ENCODE measurements at places on chromosomes 5 and 9. TPM values are rescaled to one million over a fixed set of nuclear protein-coding genes. Genes with fewer than 3 reads are reported as not detected.

The CDO1 gene
- not detected for total RNA-seq

The ENHO gene
- total RNA-seq, result not detected

DNA sequence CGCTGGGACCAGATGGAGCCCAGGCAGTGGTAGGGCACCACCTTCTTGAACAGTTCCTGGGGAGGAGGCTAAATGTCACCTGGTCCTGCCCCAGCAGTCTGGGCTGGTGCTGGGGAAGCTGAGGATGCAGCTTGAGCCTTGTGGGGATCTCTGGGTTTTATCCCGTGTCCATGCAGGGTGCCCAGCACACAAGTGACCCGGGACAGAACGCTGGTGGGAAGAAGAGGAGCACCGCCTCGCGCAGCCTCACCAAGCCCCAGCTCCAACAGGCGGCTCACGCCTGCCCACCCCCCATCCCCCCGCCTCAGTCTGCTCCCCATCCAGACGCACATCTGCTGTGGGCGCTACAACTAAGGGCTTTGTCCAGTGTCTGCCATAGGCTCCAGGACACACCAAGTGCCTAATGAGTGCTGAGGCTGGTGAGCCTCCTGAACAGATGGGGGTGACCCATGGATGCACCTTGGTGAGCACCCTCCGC is 13.8 kb downstream of the RALGDS start:
- peaks cover 31% of the 10 kb centered on the region for H3K36me3 ChIP-seq
- no peak overlapping the region for H3K27ac ChIP-seq
- H3K4me3 ChIP-seq, result no peak overlapping the region
- peaks cover 3% of the 10 kb centered on the region for H3K4me1 ChIP-seq
- no peaks in the 10 kb centered on the region for H3K27me3 ChIP-seq
- DNase-seq, result no peak

DNA sequence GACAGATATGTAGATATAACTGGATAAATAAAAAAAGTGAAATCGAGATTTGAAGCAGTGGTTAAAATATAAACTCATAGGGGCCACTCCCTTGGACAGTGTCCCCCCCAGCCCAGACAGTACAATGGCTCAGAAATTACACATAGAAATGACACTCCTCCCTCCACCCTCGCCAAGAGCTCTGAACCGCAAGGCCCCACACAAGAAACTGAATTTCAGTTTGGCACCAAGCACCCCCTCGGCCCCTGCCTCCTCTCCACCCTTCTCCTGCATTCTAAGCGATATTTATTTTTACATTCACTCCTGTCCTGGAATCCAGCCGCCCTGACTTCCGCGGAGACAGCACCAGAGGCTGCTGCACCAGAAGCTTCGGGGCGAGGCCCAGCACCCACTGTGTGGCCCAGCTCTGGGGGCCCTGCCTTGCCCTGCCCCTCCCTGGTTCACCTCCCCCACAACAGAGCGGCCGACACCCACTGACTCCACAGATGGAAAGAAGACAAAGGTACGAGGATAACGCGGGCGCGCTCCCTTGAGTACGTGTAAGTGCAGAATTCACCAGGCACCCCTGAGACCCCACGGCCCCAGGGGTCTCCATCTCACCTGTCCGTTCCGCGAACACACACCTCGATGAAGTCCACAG is 11.0 kb downstream of the STC2 start:
- H3K36me3 ChIP-seq, result peaks cover 20% of the 10 kb centered on the region
- no peak overlapping the region for H3K4me3 ChIP-seq
- no peak overlapping the region for H3K27ac ChIP-seq
- H3K27me3 ChIP-seq, result peaks cover 5% of the 10 kb centered on the region

DNA sequence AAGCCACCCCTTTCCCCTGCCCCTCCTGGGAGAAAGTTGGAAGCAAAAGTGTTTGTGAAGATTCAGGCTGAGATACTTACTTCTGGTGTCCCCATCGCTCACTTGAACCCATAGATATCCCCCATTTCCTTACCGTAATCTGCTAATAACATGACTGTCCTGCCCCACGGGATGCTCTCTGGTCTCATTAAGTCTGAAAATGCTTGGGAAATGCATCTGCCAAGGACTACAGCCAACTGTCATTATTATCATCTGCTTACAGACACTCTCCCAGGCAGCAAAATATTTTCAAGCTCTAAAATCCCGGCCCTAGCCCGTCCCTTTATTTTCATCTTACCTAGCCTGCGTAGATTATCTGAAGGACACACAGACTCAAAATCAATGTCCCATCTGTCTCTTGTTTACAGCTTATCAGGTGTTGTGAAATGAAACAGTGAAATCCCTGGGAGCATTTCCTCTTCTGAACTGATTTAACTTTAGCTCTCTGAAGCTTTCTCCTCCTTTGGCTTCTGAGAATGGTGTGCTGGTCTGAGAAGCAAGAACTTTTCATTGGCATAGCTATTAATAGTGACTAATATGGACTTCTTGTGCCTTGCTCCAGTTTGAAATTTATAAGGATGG is 126.9 kb upstream of the OSMR start:
- peaks cover 3% of the 10 kb centered on the region for H3K27me3 ChIP-seq
- no peak for DNase-seq
- H3K36me3 ChIP-seq, result no peaks in the 10 kb centered on the region

- no peaks in the 10 kb centered on the region for H3K36me3 ChIP-seq
- DNase-seq, result no peak
- no peaks in the 10 kb centered on the region for H3K4me1 ChIP-seq
- no peak overlapping the region for H3K4me3 ChIP-seq
- H3K27me3 ChIP-seq, result no peaks in the 10 kb centered on the region
Measured at GRCh38 chr5:19532936-19533335, 455.1 kb downstream of the CDH18 start.

GRCh38 chr5:102511666-102512065 is 12.9 kb upstream of the SLCO6A1 start:
- no peak overlapping the region for H3K27ac ChIP-seq
- H3K27me3 ChIP-seq, result peaks cover 5% of the 10 kb centered on the region

DNA sequence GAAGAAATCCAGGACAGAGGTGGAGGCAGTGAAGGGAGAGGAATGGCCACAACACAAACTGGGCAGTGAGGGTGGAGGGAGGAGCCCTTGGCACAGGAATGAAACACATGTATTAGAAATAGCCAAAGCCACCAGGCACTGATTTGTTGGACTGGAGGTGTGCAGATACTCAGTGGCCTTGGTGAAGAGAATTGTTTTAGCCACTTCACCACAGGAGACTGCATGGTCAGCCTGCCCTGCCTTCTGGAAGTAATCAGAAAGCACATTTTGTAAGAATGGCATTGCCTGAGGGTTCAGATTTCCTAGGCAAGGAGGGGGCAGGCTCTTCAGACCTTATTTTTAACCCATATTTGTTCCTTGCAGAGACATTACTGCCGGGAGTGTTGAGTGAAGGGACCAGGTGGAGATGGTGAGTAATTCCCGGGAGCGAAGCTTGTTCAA is 2.2 kb downstream of the SGCD start:
- peaks cover 13% of the 10 kb centered on the region for H3K27me3 ChIP-seq
- H3K27ac ChIP-seq, result no peak overlapping the region
- DNase-seq, result no peak
- H3K4me3 ChIP-seq, result no peak overlapping the region
- H3K36me3 ChIP-seq, result no peaks in the 10 kb centered on the region

DNA sequence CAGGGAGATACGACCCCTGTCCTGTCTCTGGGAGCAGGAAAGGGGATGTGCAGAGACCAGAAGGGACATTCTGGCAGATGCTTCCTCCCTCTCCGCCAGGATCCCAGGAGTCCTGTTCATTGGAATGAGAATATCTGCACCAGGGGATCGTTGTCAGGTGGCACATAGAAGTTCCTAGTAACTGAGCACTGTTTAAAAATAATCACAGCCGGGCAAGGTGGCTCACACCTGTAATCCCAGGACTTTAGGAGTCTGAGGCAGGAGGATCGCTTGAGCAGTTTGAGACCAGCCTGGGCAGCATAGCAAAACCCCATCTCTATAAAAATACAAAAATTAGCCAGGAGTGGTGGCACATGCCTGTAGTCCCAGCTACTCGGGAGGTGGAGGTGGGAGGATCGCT is 12.3 kb downstream of the SARDH start:
- H3K4me3 ChIP-seq, result no peak overlapping the region
- no peak overlapping the region for H3K27ac ChIP-seq
- H3K4me1 ChIP-seq, result peaks cover 15% of the 10 kb centered on the region
- DNase-seq, result no peak

DNA sequence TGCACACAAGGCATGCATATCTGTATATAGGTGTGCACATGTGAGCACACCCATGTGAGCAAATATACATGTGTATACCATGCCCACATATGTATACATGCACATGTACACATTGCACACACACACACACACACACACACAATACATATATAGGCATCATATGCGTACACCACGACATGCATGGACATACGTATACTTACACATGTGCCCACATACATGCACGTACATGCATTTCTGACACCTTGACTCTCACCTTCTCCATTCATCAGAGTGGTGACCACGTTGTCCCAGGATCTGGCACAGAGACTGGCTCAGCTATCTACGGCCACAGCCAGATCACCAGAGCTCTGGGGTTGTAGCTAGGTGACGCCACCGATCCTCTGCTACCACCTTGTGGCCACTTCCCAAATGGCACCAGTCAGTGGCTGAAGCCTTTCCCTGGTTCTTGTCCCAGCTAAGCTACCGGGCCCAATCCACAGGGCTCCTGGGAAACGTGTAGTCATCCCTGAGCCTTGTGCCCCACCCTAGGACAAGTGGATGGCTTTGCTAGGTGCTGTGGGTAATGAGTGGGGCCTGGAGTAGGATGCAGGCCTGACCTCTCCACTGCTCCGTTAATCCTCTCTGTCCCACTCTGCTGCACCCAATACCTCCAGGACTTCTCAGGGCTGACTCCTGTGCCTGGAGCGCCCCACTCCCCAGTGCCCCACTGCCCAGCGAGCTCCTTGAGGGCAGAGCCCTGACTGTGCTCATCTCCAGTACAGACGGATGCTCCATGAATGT is 194.4 kb downstream of the RGS3 start:
- peaks cover 25% of the 10 kb centered on the region for H3K27me3 ChIP-seq
- H3K4me1 ChIP-seq, result peaks cover 9% of the 10 kb centered on the region
- DNase-seq, result peak; percentile 79
- H3K36me3 ChIP-seq, result no peaks in the 10 kb centered on the region
- H3K27ac ChIP-seq, result no peak overlapping the region
- no peak overlapping the region for H3K4me3 ChIP-seq

DNA sequence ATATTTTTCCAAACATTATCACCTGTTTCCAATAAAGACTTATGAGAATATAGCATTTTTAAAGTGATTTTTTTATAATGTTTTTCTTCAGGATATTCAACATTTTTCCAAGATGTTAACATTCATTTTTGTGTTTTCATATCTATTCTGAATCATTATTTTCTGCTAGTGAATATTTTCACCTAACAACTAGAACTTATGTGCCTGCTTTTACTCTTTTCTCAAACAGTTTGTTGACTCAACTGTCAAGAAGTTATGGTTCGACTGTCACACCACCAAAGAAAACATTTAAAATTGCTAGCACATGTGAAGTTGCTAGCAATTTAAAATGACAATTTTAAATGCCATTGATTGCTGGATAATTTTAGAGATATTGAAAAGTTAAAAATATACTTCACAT is 343.3 kb upstream of the CDH9 start:
- H3K36me3 ChIP-seq, result no peaks in the 10 kb centered on the region
- H3K4me1 ChIP-seq, result no peaks in the 10 kb centered on the region
- DNase-seq, result no peak
- no peaks in the 10 kb centered on the region for H3K27me3 ChIP-seq
